Stimulated activated CD4-positive, alpha-beta T cell treated with anti-CD3 and anti-CD28 coated beads, Interleukin-12 subunit alpha, Interleukin-12 subunit beta, amount 100 ng/mL, for 48 hours (primary cell): ENCODE measurements at places on chromosomes 16 and 17.

DNA sequence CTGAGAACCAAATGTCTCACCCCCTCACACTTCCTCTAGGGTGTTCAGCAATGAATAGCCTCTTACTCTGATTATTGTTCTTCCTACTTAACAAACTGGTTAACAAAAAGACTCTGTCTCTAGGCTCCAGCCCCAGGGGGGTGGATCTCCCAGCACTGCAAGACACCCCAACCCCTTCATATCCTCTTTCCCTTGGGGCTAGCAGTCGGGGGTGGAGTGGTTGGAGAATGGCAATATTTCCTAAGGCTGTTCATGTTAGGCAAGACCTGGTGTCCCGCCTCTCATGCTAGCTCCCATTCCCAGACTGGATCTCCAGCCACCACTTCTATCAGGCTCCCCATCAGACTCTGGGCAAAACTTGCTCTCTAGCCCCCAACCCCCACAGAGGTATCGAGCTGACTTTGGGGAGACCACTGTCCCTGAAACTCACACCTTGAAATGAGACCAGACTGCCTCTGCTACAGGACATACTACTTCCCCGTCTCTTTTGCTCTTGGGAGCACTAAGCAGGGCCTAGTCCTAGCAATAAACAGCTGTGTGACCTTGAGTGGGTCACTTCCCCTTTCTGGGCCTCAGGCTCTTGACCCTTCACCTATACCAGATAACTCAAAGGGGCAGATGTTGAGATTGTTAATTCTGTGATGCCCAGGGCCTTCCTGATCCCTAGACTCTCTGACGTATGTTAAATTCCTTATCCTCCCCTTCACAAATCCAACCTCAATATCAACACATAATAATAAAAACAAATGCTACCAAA, 2.4 kb downstream of the SLC25A35 start:
- no peak for DNase-seq

DNA sequence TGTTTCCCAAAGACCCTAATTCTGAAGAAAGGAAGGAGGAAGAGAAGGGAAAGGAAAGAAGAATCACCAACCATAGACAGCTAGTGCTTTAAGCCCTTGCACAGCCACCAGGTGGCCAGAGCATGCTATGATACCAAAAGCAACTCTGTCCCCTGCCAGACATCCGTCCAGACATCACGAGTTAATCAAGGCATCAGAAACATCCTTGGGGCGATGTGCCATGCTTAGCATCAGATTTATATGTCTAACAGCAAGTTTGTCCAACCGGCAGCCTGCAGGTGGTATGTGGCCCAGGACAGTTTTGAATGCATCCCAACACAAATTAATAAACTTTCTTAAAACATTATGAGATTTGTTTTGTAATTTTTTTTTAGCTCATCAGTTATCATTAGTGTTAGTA, 2.9 kb upstream of the CRYBA1 start:
- no peak for DNase-seq

- DNase-seq: no peak
Observed at GRCh38 chr16:6665126-6665525, 667.5 kb upstream of the RBFOX1 start.

- DNase-seq: no peak
Observed at GRCh38 chr16:68300734-68301459, 9.8 kb downstream of the SLC7A6OS start.

DNA sequence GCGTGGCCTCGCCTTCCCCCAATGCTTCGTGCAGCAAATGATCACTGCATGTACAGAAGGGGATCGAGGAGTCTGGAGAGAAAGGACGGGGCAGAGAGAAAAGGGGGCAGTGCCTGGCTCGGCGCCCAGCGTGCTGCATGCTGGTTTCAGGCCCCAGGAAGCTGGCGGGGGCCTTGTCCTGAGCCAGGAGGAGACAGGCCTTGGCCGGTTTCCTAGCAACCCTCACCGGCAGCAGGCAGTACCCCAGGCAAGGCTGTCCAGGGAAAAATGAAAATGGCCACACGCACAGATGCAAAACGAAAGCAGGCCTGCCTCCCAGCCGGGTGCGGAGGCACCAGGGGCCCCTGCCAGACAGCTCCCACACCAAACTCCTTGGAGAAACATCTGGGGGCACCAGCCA, 126.3 kb downstream of the ZFHX3 start:
- no peak for DNase-seq

DNA sequence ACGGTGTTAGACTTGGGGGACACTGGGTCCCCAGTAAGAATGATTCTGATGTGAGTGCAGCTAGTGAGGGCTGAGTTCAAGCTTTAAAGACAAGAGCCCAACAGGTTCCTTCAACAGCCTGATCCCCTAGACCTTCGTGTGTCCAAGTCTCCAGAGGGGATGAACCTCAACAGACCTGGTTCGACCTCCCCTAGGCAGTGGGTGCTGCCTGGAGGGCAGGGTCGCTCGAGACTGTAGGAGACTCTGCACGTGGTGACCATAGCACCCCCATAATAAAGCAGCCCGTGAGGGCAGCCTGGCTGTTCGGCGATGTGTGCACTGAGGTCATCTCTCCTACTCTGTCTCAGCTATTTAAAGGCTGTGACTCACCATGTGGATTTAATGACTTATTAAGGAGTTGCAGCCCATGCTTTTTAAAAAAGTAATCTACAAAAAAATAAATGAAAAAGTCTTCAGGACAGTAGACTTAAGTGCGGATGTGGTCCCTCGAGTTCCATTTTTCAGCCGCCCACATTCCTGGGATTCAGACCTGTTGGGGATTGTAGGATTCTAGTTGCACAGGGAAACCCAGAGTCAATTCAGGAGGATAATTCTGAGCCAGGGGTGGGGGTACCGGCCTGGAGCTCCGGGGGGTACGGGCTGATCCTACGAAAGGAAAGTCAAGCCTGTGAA, 23.4 kb upstream of the METRNL start:
- DNase-seq: no peak

DNA sequence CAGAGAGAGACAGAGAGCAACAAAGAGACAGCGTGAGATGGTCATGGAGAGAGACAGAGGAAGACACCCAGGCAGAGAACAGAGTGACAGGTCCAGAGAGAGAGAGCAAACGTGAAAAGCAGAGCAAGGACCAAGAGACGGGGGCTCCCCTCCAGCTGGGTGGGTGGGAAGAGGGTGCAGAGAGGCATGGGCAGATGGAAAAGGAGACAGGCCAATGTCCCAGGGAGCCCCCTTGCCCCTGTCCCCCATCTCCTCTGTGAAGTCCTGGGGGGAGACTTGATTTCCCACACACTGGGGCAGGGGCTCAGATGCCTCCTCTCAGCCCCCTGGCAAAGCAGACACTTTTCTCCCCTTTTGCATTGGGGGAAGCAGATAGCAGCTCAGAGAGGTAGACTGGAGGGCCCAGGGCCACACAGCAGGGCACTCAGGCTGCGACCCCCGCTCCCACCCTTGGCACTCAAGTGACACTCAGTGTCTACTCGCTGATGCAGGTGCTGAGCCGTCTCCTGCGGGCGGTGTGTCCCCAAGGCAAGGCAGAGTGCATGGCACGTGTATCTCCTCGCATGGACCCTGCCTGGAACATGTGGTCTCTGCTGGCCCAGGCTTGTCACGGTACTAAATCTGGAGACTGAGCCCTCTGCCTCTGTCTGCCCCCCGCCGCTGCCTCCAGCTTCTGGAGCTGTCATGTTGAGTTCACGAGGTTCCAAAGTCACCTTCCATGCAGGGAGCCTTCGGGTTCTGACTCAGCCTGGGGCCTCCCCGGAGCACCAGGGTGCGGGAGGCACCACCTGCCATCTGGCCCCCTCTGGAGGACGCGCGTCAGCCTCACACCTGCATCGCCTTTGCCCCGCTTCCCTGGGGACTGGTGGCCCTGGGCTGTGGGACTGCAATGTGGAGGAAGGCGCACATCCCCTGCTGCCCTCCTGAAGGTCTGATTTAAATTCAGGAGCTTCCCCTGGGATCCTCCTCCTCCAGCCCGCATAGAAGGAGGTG, 215.9 kb upstream of the GSE1 start:
- no peak for DNase-seq

GRCh38 chr17:40092581-40092980, 7.8 kb downstream of the NR1D1 start:
- DNase-seq: no peak

DNA sequence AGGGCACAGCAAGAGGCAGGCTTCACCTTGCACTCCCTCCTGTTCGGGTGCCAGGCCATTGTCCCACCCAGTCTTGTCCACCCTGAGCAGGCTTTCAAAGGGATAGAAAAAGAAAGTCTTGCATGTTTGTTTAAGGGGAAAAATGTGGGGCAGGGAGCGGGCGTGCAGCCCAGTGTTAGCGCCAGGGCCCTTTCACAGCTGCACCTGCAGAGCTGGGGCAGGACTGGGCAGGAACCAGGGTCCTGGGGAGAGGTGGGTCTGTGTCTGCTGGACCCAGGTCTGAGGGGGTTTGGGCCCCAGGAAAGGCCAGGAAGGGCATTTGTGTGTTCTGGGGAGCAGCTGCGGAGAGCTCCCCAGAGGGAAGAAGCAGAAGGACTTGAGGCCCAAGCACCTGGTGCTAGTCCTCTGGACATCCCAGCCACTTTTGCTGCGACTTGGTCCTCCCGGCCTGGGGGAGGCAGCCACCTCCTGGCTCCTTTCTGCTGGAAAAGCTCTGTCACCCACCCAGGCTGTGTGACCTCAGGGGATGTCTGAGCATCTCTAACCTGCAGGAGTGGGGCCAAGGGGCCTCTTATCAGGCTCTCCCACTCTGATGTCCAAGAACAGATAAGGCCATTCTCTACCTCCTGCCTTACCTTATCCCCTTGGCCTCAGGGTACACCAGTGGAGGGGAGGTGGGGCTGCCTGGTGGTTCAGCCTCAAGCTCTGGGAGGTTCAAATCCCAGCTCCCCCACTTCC, 44.7 kb downstream of the PSME3IP1 start:
- no peak for DNase-seq
